ENCODE measurements at places on chromosomes 11 and 22. TPM values are rescaled to one million over a fixed set of nuclear protein-coding genes. Genes with fewer than 3 reads are reported as not detected.

The CSF2RB gene
- 2.5 TPM for total RNA-seq

The PKDREJ gene
- not detected for total RNA-seq

- no peak for DNase-seq
These were observed 6.7 kb upstream of the OR5I1 start for GRCh38 chr11:55942785-55943392.

GRCh38 chr11:73478737-73479347, 102.6 kb downstream of the RELT start:
- no peak for DNase-seq

- no peak for DNase-seq
These were observed 120.9 kb downstream of the ME3 start for GRCh38 chr11:86551288-86552092.

DNA sequence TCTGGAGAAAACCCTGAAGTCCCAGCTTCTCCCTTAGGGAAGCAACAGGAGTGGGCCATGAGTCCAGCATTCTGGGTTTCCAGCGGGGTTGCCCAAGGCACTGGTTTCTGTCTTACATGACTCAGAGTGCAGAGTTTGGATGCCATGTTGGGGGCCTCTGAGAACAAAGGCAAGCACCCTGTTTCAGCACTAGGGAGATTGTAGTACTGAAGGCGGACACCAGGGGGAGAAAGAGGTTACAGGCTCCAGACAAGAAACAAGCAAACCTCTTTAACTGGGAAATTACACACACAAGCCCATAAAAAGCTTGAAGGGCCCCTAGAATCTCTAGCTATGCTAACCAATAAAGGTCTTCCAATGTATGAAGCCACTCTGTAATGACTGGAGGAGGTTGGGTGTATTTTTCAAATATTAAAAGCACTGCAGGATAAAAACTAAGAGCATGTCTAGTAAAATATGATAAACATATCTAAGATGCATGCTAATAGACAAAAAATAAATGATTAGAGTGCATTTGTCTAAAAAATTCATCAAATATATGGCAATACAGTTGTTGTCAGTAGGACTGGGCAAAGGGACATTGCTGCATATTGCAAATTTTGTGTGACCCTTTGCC, 7.1 kb downstream of the MS4A6E start:
- peak; percentile 53 for DNase-seq

DNA sequence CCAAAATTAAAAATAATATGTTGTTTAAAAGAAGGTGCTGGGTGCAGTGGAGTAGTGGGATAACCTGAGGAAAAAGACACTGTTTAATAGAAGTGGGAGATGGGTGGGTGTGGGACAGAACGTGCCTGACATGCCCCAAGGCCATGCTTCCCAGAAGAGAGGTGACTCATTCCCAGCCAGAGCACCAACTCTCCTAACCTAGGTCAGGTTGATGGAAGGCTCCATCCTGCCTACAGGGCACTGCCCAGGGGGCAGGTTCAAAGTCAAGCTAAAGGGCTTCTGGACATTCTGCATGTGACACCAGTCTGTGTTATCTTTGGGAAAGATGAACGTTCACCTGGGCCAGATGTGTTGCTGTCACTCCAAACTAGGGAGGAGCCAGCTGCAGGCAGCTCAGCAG, 453.1 kb downstream of the SOX6 start:
- no peak for DNase-seq

DNA sequence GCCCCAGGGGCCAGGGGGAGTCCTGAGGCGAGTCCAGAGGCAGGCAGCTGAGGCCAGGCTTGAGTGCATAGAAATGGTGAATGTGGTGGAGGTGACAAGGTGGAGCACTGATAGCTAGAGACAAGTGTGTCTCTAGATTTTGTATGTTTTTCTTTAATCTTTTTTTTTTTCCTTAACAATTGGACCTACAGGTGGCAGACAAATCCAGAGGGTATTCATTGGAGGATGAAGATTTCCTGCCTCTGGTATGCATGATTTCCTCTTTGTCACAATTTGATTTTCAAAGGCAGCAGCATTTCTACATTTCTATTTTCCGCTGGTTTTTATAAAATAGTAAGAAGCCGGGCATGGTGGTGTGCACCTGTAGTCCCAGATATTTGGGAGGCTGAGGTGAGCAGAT, 47.7 kb upstream of the DKK3 start:
- DNase-seq: no peak

DNA sequence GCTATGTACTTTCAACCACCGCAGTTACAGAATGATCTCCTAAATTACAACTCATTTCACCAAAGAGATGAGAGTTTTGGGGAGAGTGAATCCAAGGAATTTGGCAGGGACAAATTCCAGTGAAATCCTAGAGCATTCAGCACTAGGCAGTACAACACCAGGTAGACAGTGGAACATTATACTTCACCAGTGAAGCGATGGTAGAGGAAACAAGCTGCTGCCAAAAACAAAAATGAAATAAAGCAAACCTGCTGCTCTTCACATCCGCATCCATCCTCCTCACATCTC, 16.9 kb downstream of the SMCO4 start:
- no peak for DNase-seq

- DNase-seq: peak; percentile 23
These were observed 32.7 kb downstream of the FLI1 start for GRCh38 chr11:128726458-128727139.
